ENCODE measurements at places on chromosomes 7 and 10.

GRCh38 chr10:77844713-77845445, 81.7 kb downstream of the DLG5 start:
- peak; percentile 83 for DNase-seq

GRCh38 chr10:119100434-119101238, 3.3 kb upstream of the DENND10 start:
- DNase-seq = no peak

- DNase-seq = peak; percentile 49
Observed at GRCh38 chr10:121926671-121927317, 1.0 kb downstream of the ATE1 start.

- no peak for DNase-seq
Observed at GRCh38 chr10:112655722-112656121, 208.7 kb downstream of the VTI1A start.

DNA sequence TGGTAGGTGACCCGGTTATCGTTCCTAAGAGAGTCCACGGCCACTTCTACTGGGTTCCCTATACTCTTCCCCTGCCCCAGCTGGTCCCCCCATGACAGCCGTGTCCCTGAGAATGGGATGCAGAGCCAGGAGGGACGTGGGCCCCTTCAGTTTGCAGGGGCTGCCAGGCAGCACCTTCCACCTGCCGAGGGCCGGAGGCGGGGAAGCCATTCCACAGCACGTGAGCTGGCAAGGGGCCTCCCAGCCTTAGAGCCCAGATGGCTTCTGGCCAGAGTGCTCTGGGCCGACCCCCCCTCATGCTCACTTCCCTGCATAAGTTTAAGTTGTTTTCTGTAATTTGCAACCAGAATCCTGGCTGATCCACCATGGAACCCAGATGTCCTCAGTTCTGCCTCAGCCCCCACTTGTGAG, 39.0 kb downstream of the DIP2C start:
- no peak for DNase-seq

GRCh38 chr7:1228545-1229201, 4.0 kb upstream of the UNCX start:
- DNase-seq = no peak

DNA sequence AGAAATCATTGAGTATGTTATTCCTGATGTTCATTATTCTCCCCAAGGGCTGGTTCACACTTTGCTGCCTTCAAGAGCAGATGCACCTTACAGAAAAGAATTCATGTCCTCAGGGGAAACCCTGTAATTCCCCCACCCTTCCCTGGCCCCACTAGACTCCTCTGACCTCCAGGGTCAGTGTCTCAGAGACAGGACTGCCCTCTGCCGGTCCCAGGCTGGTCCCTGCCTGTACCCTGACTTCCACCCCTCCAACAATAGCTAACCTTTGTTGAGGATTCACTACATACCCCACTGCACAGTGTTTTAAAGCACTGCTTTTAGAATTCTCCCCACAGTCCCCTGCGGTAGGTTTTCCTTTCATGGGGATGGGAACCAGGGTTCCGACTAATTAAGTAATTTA, 4.4 kb upstream of the SEPHS1 start:
- no peak for DNase-seq

DNA sequence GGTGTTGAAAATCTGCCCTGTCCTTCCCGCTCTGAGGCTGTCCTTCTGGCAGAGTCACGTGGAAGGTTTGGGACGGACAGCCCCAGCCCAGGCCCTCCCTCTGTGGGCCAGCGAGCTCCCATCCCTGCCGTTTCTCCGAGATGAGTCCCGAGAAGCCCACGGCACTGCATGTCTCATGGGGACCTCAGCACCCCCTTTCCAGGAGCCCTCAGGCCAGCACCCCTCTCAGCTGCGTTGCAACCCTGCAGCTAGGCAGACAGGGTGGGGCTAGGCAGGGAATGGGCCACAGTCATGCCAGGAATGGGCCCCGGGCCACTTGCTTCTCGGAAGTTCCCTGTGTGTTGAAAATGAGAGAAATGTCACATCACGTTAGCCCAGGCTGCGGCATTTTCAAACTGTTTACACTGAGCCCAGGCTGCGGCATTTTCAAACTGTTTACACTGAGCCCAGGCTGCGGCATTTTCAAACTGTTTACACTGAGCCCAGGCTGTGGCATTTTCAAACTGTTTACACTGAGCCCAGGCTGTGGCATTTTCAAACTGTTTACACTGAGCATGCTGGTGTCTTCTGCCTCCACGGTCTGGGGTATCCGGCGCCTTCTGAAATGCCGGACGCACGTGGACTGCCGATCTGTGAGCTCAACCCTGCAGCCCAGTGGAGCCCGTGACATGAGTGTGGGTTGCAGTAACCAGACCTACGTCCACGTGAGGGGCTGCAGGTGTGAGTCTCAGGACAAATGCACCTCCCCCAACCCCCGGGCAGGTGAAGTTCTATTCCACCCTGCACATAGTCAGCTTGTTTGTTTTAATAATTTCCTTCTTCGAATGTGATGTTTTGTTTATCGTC, 42.6 kb downstream of the FAM20C start:
- peak; percentile 87 for DNase-seq

- peak; percentile 97 for DNase-seq
Observed at GRCh38 chr7:118183786-118184564, at the start of gene LSM8. LSM8 (plus strand) TSS chr7:118184164; CDS start chr7:118184224, 60 bp downstream.

DNA sequence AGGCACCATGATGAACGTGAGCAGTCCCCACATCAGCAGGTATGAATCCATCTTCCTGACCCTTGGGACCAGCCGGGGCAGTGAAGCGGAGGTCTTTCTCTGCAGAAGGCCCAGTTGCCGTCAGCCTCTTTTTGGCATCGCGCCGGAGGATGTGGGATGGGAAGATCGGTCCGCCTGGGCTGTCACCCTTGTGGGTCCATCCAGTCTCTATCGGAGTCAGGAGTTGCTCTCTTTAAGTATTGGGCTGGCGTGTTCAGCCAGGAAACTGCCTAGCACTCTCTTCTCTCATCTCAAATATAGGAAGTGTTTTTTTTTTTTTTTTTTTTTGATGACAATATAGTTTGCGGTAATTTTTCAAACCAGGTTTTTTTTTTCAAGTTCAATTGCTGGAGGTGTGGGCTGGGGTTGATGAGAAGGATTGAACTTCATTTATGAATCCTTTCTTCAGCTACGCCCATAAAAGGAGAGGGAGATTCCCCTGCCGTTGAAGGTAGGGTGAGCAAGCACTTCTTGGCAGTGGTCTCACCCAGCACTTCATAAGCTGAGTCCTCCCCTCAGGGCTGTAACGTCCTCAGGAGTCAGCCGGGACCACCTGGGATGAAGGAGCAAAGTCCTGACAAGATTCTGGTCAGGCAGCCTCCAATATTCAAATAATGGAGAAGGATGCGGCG, at the start of gene IL2RA:
TSS of gene IL2RA (minus strand) at position 267 of the 671 bp plus-strand sequence. CDS start at position 51, 216 bp downstream.
- no peak for DNase-seq

DNA sequence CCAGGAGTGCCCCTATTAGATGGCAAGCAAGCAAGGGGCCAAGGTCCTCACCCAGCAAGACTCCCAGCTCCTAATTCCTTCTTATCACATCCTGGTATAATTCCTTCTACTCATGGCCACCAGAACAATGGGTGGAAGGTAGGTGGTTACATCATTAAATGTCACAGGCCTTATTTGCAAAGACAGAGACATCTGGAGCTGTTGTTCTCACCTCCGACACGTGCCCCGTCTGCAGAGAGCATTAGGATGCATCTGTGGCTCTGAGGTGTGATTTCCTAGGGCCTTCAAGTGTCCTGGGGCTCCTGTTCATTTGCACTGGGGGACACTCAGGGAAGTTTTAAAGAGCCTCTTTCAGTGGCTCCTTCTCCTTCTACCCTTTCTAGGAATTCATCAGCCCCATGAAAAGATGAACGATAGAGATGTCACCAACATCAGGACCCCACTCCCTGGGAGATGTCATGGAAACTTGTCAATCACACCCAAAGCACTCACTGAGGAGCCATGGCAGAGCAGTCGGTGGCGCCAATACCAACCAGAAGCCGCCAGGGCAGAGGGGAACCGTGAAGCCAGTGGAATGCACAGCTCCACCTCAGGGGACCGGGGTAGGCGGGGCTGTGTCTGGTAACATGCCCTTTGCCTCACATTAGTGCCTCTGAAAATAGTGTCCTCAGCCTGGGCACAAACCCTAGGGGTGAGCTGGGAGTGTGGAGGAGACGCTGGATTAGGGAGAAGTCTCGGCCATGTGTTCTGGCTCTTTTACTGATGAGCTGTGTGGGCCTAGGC, 2.9 kb upstream of the ATP6V0E2 start:
- DNase-seq = no peak

GRCh38 chr10:110510086-110510485, 12.4 kb downstream of the DUSP5 start:
- DNase-seq = no peak

DNA sequence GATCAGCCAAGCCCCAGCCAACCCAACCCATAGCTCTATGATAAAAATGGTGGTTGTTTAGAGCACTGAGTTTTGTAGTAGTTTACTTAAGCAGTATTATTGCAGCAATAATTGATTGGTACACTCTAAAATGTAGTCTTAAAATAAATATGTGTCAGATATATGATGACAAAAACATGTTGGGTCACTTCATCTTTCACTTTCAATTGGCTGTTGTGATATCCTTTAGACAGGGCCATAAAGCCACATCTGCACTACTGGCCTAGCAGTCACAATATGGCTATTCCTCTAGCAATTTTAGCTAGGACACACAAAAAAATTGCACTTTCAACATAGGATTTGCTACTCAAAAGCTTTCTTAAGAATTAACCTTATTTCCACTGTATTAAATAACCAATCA, 5.9 kb upstream of the CAV1 start:
- no peak for DNase-seq

- DNase-seq = no peak
Observed at GRCh38 chr7:153036396-153037063, 277.0 kb downstream of the ACTR3B start.

GRCh38 chr7:139571190-139571589, 47.7 kb downstream of the CLEC2L start:
- no peak for DNase-seq
